ENCODE measurements at places on chromosomes 6 and 20.

- no peak for DNase-seq
These were observed 215.5 kb downstream of the ADGB start for GRCh38 chr6:146814148-146814750.

- peak; percentile 22 for DNase-seq
These were observed 19.8 kb upstream of the MAP1LC3A start for GRCh38 chr20:34538671-34539123.

GRCh38 chr6:168714547-168715260 is 273.7 kb downstream of the SMOC2 start:
- DNase-seq, result no peak

DNA sequence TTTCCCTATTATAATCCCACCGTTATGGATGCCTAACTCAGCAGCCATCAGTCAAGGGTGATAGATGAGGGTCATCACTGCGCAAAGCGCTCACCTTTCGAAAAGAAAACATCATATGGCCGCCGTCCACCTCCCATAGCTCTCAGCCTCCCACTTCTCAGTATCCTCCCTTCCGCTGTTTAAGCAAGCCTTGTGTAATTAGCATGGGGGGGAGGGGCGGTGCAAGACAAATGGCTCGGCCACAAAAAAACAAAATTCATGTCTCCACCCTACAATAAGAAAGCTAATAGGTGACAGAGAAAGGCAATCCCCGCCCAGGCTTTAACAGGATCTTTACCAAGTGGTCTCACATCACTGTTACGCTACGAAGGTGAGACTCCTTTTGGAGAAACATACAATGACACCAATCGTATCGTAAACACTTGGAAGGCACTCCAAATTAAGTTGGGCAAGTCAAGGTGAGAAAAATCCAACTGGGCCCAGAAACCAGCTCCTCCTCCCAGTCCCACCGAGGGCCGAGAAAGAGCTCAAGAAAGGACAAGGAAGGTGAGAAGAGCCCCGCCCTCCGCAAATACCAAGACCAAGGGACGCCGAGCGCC is 645 bp downstream of the DDX39B start:
- DNase-seq, result peak; percentile 35

DNA sequence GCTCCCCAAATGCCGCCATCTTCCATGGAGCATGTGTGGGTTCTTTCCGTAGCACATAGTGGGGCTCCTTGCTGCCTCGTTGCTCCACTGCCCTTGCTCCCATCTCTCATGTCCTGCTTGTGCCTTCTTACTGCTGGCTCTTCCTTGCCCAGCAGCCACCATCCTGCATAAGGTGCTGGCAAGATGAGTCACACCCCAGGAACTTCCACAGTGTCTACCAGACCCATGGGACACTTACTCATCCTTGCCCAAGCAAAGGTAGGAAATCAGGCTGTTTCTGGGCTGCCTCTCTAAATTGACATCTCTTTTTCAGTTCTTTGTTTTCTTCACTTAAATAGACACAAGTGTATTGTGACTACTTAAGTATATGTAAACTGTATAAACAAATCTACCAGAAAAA is 39.4 kb upstream of the RGS17 start:
- DNase-seq, result no peak

DNA sequence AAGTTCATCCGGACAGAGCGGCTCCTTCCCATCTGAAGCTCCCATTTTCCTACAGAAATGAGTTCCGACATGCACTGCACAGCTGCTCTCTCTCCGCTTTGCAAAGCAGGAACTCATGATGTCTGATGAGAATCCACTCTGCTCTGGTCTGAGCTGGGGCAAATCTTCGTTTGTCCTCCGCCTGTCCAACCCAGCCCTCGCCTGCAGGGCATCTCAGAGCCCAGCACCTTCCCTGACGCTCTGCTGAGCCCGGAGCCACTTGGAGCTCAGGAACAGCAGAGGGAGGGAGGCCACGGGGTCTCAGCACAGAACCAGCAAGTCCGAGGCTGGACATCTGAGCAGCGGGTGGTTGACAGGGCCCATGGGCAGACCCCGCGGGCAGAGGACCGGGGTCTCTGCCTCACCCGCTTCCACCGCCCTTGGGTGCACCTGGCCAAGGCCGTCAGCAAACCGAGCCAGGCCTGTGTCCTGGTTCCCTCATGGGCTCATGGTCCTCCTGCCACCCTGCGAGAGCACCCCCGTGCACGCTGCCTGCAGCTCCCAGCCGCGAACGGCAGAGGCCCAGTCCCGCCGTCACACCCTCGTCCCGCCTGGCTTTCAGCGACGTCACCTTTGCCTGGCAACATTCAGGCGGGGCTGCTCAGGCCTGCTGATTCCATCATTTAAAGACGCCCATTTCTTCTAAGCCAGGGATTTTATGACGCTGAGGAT is 78.5 kb upstream of the BHLHE23 start:
- no peak for DNase-seq

GRCh38 chr6:82612475-82613039 is 248.9 kb downstream of the TPBG start:
- no peak for DNase-seq

DNA sequence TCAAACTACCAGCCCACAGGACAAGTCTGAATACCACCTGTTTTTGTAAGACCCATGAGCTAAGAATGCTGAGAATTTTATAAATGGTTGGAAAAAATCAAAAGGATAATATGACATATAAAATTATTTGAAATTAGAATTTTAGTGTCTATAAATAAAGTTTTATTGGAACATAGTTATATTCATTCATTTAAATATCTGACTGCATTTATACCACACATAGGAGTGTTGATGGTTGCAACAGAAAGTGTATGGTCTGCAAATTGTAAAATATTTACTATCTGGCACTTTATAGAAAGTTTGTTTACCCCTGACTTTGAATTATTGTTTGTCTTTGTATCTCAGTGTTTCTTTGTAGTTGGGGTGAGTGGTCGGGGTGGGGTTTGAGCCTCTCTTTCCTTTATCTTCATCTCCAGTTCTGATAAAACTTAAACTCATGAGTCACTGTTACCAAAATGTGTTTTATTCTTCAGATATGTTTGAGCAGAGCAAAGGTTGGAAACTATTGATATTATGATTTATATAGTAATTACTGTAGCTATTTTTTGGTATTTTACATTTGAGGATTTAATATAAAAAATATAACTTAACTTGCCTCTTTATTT is 55.5 kb downstream of the CD2AP start:
- no peak for DNase-seq

DNA sequence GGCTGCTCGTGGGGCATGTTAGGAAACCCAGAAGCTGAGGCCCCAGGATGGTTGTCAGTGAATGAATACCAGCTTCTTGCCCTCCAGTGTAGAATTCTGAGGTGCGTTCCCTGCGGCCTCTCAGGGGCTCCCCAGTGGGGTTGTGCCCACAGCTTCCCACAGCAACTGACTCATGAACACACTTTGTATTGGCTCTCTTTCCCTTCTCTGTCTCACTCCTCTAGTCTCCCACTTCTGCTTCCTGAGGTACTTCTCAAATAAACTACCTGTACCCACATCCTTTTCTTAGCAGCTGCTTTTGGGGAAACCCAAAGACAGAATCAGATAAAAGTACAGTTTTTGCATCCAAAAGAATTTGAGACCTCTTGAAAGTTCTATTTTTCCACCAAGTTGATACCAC is 107.7 kb upstream of the JAG1 start:
- no peak for DNase-seq

DNA sequence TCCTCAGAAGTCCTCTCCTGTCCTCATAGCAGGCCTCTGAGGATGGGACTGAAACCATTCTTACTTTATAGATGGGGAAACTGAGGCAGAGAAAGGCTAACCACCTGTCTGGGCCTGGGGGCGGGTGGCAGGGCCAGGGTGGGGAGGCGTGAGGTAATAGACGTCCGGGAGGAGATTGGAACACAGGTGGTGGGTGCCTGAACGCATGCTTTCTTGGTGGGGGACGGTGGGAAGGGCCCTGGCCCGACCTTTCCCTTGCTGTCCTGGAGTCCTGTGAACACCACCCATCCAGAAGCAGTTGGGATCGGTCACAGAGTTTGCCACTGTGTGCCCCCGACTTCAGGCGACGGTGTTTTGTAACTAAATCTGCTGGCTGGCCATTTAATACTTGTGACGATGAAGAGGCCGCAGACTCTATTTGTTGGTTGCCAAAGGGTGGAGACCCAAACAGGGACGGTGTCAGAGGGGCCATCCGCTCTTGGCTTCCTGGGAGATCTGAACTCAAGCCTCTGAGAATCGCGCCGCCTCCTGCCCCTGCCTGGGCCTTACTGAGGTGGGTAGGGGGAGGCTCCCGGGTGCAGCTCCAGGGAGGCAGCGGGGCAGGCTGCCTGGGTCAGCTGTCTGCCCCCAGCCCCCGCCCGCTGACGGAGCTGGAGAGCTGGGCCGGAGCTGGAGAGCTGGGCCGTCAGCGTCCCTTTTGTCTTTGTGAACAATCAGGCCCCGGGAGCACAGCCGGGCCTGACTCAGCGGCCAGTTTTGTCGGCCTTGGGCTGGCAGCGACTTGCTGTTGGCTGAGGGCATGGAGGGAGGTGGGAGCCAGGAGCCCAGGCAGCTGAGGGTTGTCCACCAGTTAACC is 4.1 kb downstream of the RBM38 start:
- no peak for DNase-seq

- no peak for DNase-seq
These were observed 69.2 kb upstream of the SMIM29 start for GRCh38 chr6:34317882-34318498.

DNA sequence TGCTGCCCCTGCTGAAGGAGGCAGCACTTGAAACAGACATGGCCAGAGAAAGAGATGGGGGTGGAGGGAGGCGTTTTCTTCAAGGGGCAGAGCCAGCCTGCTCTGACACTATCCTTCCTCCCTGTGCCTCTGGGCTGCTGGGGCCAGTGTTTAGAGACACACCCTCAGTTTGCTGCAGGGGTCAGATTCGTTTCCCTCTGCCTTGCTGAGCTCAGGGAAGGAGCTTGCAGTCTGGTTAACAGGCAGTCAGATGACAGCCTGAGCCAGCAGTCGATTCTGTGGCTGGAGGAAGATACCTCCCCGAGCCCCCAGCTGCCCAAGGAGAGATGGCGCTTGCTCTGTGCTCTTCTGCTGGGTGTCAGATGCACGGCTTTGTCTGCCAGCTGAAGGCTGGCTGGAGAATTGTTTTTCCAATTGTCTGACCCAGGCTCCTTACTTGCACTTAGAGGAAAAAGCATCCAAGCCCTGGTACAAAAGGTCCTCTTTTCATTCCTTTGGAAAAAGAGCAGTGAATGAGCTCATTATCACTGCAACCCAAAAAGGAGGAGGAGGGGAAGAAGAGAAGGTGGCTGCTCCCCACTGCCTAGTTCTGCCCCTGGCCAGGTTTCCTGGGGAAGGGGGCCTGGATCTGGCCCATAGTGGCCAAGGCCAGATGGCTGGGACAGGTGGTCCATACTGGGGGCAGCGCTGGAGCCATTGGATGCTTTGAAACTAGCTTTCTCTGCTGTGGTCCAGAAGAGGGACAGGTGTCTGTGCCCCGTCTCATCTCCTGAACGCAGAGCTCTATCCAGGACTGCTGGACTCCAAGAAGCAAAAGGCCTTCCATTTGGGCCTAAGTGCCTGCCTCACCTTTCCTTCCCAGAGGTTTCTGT is 88.2 kb downstream of the TCP11 start:
- DNase-seq, result no peak

GRCh38 chr20:41670631-41671030 is 52.5 kb upstream of the CHD6 start:
- no peak for DNase-seq

DNA sequence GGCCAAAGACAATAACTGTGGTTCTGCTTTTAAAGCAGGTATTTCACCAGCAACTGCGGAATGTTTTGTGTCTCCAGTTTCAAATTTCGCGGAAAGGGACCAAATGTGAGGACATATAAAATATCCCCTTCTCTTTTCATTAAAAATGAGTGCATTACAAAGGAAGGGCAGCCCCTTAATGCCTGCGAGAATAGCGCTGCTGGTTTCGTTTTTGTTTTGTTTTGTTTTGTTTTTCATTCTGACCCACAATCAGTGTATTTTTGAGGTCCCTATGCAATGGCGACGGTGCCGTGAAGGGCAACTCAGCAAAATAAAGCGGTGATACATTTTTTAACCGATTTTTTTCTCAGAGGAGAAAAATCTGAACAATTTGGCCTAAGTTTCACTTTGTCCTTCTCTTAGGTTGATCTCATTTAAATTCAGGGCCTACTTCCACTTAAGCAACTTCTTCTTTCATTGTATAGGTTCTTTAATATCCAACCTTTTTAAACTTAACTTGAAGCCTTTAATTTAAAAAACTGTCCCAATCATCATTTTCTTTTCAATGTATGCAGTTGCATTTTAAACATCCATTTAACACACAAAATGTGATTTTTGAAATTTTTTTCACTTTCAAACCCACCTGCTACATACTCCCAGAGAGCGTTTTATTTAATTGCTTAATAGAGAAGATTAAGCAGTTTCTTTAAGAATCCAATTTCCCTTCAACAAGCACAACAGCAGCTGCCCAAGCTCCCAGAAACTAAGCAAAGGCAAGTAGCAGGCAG is 2.9 kb upstream of the HIVEP2 start:
- DNase-seq, result no peak

DNA sequence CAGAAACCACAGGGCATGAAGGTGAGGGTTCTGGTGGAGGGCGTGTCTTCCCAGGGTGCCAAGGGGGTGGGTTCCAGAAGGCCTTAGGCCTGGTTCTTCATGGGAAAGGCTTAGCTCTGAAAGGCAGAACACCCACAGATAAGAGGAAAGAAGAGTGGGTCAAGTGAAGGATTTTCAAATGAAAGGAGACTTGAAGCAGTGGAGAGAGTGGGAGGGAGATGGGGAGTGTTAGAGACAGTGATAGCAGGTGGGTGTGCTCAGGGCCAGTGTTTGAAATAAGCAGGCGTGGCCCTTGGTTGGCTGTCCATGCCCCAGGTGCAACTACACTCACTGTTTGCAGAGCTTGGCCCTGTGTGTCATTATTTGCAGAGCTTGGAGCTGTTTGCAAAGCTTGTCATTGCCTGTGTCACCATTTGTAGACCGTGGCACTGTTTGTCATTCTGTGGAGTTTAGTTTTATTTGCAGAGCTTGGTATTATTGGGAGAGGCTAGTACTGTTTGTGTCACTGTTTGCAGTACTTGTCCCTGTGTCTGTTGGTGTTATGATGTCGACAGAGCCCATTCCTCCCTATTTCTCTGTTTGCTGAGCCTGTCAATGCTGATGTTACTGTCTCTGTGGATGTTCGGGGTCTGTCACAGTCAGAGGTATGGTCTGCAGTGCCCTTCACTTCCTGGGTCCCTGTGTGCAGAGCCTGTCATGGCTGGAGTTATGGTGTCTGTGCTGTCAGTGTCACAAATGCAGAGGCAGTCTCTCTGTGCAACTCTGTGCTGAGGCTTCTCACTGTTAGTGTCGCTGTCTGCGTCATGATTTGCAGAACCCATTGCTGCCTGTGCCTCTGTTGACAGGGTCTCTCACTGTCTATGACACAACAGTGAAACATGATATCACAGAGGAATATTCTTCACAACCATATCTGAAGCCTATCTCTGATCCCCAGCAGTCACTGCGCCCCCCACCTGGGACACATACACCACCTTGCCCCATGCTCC is 127.7 kb upstream of the LRFN2 start:
- no peak for DNase-seq

- DNase-seq, result no peak
These were observed 223.1 kb upstream of the MYLIP start for GRCh38 chr6:15905488-15906419.

GRCh38 chr20:54622333-54623295 is 147.2 kb downstream of the DOK5 start:
- no peak for DNase-seq

GRCh38 chr20:11159728-11160127 is 485.9 kb upstream of the JAG1 start:
- no peak for DNase-seq

GRCh38 chr6:112409311-112409710 is 62.2 kb downstream of the RFPL4B start:
- DNase-seq, result no peak

- peak; percentile 28 for DNase-seq
These were observed 29.3 kb upstream of the TRIM27 start for GRCh38 chr6:28953039-28953584.

- DNase-seq, result no peak
These were observed 84.5 kb upstream of the FAM184A start for GRCh38 chr6:119163006-119163405.

Measured in activated CD8-positive, alpha-beta memory T cell treated with anti-CD3 and anti-CD28 coated beads for 4 hours (primary cell).